ENCODE measurements at places on chromosomes 2 and 18.

DNA sequence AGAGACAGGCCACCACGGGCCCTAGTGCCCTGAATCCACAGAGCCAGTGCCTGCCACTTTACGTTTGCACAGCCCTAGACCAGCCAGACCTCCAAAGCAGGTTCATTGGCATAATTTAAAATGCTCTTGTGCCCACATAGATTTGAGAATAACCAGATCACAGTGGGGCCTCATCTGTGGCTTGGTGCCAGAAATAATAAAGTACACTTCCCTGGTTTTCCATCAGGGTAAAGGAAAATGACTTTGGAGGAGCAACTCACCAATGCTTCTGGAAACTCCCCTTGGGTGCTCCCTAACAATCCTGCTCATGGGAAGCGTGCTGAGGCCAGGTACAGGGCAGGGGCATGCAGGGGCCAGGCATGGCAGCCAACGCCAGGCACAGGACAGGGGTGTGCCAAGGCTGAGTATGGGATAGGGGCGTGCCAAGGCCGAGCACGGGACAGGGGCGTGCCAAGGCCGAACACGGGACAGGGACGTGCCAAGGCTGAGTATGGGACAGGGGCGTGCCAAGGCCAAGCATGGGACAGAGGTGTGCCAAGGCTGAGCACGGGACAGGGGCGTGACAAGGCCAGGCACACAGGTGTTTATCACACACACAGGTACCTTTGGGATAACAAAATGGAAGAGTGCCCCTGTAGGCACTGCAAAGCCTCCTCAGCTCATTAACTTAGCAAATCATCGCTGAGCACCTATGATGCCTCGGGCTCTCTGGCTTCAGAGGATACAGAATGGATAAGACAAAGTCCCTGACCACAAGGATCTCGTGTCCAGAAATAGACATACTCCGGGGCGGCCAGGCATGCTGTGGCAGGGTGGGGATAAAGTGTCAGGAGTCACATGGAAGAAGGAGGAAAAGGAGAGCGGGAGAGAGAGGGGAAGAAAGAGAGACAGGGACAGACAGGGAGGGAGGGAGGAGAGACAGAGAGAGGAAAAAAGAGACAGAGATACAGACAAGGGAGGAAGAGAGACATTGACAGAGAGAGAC, 334.7 kb downstream of the EIPR1 start:
- no peak for DNase-seq

- peak; percentile 23 for DNase-seq
These were observed 122.7 kb downstream of the COL6A3 start for GRCh38 chr2:237291138-237291792.

GRCh38 chr2:30223413-30223874, 7.9 kb upstream of the LBH start:
- DNase-seq: no peak

DNA sequence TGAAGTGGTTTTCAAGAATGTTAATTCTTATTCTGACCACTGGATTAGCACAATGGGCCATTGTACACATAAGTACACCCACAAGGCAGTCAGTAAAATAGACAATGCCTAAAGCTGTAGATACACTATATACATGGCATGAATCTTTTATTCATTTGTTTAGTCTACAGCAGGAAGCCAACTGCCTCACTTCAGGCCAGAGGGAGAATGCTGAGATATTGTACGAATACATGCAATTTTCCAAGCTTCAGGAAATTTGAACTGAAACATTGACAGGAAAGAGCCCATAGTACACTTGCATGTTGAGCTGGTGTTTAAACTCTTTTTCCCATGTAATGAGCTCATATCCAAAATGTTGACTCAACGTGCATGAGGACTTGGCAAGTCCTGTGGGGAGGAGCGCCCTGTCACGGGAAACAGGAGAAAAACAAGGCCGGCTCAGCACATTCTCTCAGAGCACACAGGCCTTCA, 111.6 kb upstream of the CYP1B1 start:
- DNase-seq: no peak

- no peak for DNase-seq
These were observed 250.7 kb upstream of the SALL3 start for GRCh38 chr18:78728784-78729467.

GRCh38 chr2:138979131-138979785, 199.1 kb upstream of the NXPH2 start:
- no peak for DNase-seq

- DNase-seq: no peak
These were observed 822.9 kb downstream of the RNF144A start for GRCh38 chr2:7740114-7740513.

- no peak for DNase-seq
These were observed 183.1 kb upstream of the DPP10 start for GRCh38 chr2:114259389-114259788.

DNA sequence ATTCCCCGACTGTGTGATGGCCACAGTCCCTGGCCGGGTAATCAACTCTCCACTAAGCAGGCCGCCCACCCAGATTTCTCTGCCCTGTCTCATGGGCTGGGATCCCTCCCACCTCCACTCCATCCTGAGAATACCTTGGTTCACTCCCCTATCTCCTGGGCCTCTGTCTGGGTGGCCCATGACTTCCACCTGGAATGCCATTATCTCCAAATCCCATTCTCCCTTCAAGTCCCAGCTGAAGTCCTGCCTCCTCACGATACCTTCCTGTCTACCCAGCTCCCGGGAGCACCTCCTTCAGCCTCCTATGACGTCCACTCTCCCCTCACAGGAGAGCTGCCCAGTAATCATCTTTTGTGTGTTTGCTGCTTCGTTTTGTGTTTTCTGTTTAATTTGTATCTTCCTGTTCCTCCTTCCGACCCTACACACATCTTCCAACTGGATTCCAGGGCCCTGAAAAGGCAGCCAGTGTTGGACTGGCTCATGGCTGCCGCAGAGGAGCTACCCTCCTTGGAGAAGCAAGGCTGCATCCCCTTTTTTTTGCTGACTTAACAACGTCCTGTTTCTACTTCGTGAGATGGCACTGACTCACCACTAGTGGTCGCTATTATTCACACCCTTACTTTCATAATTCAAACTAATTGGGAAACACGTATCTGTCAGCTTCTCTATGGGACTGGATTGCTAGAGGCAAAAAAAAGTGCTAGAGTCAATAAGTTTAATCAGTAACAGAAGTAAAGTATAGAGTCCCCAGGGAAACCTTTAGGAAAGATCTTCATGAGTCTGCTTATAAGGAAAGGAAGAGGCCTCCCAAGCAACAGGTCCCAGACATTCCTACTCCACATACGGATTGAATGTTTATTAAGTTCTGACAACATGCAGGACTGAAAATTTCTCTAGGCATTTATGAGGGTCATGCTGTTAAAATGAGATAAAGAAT, 171.9 kb upstream of the GATA6 start:
- DNase-seq: no peak

GRCh38 chr2:109690457-109690821, 76.3 kb downstream of the SOWAHC start:
- no peak for DNase-seq

DNA sequence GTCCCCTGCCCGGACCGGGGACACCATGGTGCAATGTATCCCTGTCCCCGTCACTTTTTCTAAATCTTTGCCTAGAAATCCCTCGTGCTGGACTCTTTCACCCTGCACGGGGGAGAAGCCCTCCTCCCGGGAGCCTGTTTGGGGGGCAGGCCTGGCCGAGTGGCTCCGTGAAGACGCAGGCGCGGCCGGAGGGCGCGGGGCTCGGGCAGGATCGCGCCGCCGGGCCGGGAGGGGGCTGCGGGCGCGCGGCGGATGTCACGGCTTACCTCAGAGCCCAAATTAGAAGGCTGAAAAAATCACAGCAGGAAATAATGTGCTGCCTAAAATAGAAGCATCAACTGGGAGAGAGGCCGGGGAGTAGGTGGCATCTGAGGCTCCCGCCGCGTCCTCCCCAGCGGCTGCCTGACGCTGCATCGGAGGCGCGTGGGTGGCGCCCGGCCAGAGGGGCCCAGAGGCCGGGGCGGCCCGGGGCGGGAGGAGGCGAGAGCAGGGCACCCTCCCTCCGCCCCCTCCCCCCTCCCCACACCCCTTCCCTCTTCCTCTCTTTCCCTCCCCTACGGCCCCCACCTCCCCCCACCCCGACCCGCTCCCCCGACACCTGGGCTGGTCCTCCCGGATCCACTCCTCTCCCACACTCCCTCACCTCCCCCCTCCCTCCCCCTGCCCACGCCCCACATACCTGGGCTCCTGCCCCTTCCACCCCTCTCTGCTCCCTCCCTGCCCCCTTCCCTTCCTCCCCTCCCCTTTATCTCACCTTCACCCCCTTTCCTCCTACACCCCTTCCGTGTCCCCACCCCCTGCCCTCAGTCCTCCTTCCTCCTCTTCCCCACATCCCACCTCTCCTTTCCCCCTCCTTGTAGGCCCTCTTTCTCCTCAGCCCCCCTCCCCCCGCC, 51.9 kb downstream of the SLC4A1AP start:
- DNase-seq: peak; percentile 37
